Brain pericyte (primary cell): ENCODE measurements at places on chromosomes 5 and 9.

DNA sequence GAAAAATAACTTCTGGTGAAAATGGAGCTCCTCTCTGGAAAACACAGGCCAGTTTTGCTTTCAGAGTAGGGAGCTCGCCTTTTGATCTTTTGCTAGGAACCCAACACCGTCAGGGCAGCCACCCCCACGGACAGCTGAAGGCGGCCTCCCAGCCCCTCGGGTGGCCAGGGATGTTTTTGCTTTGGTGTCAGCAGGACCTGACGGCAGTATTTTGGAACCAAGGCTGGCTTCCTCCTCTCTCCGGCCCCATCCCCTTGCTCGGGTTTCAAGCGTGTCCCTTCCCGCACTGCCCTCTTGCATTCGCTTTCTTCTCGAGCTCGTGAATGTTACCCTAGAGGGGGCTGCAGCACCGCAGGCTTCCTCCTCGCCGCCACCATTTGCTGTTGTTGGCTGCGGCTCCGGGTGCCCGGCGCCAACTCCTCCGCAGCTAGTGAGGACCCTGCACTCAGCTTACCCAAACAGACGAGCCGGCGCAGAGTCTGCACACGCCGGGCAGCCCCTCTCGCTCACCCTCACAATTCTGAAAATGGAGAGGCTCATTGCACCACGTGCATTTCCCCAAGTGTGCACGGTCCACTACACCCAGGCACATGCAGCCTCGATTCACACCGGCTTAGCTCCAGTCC is 35.5 kb upstream of the ADAMTSL1 start:
- DNase-seq: peak; percentile 22

DNA sequence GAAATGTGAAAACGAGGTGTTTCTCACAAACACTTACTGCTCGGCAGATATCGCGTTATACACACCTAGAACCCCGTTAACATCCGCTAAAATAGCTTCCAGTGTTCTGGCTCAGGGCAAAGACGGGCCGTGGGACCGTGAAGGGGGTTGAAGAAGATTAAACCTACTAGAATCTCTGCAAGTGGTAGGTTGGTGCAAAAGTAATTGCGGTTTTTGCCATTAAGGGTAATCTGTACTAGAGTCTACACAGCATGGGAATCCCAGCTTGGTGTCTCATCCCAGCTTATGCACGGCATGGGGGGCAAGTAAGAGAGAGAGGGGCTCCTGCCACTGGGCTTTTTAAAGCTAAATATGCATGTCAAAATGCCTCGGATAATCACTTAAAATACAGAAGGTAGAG is 43.9 kb downstream of the HRH2 start:
- DNase-seq: no peak

- no peak for DNase-seq
Observed at GRCh38 chr9:126663661-126664072, 49.9 kb downstream of the LMX1B start.

DNA sequence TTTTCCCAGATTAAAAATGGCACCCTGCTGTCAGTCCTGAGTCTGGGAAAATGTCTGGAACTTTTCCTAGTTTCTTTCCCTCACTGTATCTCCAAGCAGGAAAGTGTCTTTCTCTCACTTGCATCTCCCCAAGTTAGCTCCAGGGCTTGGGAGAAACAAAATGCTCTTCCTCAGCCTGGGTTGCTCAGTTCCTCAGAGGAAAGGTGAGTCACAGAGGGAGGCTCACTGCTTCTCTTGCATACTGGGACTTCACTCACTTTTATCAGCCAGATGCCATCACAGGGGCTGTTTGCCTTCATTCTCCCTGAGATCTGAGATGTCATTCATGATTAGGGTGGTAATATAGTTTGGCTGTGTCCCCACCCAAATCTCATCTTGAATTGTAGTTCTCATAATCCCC is 519.9 kb downstream of the SEMA5A start:
- no peak for DNase-seq

DNA sequence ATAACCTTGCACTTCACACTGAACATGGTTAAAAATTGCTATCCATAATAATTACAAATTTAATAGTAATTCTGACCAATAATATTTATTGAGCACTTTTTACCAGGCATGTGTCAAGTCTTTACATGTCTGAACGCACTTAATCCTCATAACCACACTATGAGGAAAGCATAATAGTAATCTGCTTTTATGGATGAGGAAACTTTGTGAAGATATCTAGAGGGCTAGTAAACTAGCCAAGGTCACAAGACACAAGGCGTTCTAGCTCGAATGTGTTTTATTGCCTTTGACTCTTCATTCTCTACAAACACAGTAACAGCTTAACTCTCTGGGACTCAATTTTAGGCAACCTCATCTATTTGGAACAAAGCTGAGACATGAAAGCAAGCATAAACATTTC is 205.1 kb downstream of the ARHGEF28 start:
- no peak for DNase-seq

- DNase-seq: no peak
Observed at GRCh38 chr5:95583992-95584391, 29.1 kb downstream of the ARSK start.

- DNase-seq: no peak
Observed at GRCh38 chr5:153654504-153655200, 164.2 kb downstream of the GRIA1 start.

DNA sequence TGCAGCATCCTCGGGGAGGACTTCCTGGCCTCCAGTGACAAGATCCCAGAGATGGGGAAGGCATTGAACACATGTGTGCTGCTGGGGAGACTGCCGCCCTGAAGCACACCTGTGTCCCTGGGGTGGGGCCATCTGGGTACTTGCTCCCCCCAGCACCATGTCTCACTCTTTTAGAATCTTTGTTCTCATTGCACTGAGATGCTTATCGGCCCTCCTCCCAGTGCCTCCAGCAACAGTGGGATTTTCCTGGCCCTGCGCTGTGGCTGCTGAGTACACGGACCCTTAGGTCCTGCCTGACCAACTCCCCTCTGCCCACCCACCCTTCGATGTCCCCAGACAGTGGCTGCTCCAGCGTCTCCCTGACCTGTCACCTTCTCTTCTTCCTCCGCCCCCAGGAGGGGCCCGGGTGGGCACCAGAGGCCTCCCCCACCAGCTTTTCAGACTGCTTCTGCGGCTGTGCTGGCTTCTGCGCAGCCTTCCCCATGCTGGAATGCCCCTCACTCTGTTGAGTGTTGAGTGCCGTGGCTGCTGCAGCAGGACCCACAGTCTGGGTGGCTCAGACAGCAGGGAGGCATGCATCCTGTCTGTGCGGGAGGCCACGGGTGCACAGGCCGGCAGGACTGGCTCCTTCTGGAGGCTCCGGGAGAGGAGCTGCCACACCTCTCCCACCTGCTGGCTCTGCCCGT is 145.9 kb upstream of the IRX2 start:
- no peak for DNase-seq

DNA sequence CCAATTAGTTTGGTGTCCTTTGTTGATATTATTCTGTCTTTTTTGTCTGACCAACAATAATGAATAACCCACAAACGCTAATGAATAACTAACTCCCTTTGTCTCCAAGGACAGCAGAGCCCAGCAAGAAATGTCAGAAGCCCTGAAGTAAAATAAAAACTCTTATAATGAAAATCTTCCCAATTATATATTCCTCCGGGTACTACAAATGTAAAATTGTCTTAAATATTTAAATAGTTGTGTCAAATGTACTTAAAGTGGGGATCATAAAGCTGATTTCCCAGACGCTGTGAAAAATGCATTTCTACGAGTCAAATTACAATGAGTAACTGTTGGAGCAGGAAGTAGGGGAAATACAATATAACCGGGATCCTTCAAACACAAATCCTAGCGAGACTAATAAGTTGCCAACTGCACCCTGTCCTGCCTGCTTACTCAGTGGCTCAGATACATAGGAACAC is 22.3 kb downstream of the GLIS3 start:
- no peak for DNase-seq

DNA sequence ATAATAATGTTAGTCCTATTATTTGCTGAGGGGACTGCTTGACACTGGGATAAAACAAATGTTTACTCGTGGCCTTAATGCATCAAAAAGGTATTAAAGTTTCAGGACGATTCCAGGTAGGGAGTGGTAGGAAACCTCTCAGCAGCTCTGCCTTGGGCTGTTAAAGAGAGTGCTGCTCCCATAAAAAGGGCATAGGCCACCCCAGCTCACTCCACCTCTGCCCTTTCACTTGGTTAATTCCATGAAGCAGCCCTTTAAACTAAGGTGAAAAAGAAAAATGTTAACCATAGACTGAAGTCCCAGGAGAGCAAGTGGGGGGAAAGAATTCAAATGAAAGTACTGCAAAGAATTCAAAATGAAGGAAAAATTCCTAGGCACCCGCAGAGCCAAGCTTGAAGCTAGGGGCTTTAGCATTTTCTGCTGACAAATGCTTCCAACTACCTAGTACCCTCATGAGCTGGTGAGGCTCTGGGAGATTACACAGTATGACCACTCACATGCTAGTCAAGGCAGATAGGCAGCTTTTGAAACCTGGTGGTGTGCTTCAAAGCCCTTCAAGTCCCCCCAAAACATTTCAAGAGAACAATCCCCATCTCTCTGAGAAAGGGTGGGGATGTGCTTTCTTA is 8.5 kb downstream of the KLF9 start:
- DNase-seq: no peak

DNA sequence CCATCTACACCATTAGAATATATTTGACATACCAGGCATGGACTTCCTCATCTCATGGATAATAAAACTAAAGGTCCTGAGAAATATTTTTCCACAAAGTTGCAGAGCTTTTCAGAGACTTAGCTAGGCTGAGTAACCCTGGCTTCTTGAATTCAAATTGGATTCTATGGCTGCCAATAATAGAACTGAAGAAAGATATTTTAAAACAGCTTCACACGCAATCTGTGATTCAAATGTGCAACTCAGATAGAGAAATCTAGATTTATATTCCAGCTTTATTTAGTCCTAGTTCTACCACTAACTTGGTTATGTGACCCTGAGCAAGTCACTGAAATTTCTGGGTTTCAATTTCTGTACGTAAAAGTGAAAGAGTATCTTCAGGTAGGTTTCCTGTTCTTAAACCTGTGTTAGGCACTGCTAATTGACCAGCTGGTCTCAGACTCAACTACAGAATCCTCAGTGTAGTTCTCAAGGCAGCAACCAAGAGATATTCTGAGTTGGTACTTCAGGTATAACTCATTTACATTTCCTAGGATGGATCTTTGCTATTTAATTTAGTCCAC is 235.3 kb downstream of the GABRB2 start:
- DNase-seq: no peak

DNA sequence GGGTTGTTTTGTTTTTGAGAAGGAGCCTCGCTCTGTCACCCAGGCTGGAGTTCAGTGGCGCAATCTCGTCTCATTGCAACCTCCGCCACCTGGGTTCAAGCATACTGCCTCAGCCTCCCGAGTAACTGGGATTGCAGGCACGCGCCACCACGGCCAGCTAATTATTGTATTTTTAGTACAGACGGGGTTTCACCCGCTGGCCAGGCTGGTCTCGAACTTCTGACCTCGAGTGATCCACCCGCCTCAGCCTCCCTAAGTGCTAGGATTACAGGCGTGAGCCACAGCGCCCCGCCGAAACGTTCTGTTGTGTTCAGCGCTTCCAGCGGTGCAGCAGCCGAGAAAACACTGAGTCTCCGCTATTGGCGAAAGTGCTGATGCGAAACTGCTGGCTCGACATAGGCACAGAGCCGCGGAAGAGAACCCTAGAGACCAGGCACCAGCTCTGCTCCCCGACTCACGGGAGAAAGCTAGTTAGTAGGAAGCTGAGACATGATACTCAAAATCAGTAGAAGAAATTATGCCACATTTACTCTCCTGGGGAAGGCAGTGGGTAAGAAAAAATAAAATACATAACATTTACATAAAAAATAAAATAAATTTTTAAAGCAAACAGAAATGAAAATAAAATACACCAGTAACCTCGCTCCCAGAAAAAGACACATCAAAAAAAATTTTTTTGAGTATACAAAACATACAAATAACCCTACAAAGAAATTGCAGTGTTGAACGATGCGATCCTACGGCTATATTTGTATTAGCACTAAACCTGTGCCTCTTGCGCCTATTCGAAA is 31.6 kb downstream of the ANXA2R start:
- peak; percentile 89 for DNase-seq

DNA sequence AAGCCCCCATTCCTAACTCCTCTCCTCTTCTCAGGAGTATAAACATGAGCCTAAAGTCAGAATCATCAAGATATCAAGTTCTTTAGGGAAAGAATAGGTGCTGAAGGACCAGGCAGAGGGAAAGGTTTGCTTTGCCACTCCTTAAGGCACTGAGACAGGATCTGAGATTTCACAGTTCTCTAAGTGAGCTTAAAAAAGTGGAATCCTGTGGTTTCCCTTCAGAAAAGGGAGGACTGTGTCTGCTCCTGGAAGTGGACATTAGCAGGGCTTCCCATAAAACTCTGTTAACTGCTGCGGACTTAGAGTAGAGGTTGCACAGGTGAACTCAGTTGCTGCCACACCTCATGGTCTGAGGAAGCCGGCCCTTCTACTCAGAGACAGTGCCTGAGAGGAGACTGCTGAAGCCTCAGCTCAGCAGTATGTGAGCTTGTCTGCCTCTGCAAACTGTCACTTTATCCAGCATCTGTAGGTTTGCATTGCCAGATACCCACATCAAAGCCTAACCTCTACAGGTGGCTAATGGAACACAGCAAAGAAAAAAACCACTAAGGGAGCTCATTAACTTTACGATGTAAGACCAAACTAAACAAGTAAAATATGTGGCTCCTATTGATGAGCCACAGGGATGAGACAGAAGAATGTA is 42.9 kb downstream of the RIC1 start:
- no peak for DNase-seq

DNA sequence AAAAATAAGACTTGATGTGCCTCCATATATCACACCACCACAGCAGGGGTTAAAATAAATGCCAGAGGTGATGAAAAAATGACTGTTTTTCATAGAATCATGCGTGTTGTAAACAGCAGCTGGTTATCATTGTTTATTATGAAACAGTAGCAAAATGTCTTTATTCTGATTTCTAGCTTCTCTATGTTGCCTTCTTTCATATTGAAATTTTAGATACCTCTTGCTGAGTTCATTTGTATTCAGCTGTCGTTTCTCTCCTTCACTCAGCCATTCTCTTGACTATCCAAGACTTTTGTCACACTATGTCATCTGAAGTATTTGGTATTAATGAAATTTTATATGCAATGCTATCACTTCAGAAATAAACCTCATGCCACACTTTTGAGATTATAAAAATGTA is 465.0 kb downstream of the TAF11L14 start:
- DNase-seq: no peak

GRCh38 chr9:35859310-35859989 is 10.8 kb downstream of the OR13J1 start:
- DNase-seq: no peak

DNA sequence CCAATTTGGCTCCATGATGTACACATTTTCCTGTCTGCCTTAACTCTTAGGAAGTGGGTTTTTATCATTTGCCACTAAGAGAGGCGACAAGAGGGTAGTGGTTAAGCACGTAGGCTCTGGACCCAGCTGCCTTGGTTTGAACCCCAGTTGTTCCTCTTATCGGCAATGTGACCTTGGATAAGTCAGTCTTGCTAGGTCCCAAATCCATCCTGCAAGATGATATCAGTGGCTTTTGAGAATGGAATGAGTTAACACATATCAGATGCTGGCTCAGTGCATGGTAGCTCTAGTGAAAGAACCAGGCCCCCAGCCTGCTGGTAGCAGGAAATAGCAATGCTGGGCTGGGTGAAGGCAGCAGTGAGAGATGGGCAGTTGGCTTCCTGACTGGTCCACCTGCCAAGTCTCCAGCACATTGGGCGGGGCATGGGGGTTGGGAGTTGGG is 72.5 kb downstream of the STK10 start:
- DNase-seq: no peak

GRCh38 chr5:37197340-37198050 is 51.7 kb downstream of the CPLANE1 start:
- DNase-seq: no peak
